ENCODE measurements at places on chromosomes 13 and 19. TPM values are rescaled to one million over a fixed set of nuclear protein-coding genes. Genes with fewer than 3 reads are reported as not detected.

DNA sequence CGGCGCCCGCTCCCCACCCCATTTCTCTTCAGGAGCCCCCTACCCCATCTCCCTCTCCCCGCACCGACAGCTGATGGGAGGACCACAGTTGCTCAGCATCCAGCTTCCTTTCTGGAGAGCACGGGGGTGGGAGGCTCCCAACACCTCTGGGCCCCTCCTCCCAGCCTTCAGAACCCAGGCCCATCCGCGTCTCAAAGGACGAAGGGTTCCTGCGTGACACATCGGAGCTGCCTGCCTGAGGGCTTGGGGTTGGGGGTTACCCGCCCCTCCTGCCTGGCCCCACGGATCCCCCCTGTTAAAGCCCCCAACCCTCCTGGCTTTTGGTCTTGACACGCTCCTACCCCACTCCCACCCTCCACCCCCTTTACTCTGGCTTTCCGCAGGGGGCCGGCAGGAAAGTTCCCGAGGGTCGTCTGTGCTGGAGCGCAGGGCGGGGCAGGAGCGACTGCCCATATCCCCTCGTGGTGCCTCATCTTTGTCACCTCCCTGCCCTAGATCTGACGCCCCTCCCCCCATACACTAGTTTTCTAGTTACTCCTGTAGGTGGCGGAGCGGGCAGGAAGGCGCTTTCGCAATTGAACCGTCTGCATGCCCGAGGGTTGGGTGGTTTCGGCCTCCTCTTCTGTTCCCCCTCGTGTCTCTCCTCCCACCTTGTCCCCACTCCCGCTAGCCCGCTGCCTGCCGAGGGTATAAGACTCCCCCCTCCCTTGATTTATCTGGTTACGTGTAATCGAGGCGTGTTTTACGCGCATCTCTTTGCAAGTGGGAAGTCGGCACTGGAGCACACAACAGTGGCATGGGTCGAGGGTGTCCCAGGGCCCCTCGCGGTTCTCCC lies 924 bp downstream of the TRAPPC5 start:
- DNase-seq = peak; percentile 67

DNA sequence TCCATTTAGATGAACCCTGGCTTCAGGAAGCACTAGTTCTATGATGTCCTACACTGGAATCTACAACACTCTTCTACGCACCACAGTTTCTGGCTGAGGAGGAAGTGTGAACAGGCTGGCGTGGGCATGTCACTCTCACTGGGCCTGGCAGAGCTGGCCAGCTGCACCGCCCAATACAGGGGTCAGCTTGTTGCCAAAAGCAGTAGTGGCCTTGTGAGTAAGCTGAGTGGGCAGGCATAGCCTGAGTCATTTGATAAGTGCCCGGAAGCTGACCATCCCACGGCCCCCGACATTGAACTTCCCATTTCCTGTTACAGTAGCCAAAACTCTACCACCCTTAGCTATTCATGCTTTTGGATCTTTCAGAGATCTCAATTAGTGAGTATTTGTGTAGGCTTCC lies 240.9 kb upstream of the SERP2 start:
- peak; percentile 86 for DNase-seq

- DNase-seq = no peak
Measured at GRCh38 chr19:55487924-55488687, at the start of gene SSC5D. SSC5D (plus strand) TSS chr19:55488436; CDS start chr19:55488590, 154 bp downstream.

GRCh38 chr13:113429608-113429985 lies 23.7 kb downstream of the ADPRHL1 start:
- DNase-seq = no peak

GRCh38 chr13:72657379-72657778 lies 70.0 kb downstream of the MZT1 start:
- DNase-seq = no peak

DNA sequence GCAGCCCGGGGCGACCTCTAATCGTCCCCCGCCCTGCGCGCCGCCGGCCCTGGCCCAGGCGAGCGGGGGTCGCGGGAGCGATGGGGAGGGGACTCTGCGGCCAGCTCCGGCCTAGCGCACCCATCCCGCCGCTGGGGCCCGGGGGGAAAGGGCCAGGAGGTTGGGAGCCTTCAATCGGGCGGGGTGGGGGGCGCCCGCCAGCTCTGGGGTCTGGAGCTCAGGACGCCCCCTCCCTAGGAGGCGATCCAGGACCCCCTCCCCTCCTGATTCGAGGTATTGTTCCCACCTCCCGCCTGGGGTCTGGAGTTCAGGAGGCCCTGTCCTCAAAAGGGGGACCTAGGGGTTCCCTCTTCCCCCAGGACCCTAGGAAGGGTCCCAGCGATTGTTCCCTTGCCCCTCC lies 430 bp downstream of the ZNF358 start:
- DNase-seq = no peak

- DNase-seq = peak; percentile 15
Measured at GRCh38 chr13:31328549-31329235, 128.9 kb downstream of the B3GLCT start.

GRCh38 chr19:49807058-49807903 lies 5.8 kb downstream of the FUZ start:
- DNase-seq = no peak

- DNase-seq = no peak
Measured at GRCh38 chr13:99975626-99976025, 4.1 kb upstream of the ZIC5 start.

DNA sequence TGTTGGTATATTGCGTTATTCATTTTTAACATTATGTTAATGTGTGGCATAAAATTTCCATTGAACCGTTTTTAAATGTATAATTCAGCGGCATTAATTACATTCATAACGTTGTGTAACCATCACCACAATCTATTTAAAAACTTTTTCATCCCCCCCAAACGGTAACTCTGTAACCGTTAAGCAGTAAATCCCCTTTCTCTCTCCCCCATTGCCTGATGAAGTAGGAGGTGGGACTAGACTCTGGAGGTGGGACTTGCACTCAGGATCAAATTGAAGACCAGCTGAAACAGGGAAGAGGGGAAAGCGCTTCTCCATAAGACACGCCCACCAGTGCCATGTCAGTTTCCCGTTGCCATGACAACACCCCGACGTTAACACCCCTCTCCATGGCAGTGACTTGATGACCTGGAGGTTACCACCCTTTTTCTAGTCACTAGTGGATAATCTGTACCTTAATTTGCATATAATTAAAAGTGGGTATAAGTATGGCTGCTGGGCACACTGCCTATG lies 16.8 kb downstream of the CLEC11A start:
- DNase-seq = no peak

DNA sequence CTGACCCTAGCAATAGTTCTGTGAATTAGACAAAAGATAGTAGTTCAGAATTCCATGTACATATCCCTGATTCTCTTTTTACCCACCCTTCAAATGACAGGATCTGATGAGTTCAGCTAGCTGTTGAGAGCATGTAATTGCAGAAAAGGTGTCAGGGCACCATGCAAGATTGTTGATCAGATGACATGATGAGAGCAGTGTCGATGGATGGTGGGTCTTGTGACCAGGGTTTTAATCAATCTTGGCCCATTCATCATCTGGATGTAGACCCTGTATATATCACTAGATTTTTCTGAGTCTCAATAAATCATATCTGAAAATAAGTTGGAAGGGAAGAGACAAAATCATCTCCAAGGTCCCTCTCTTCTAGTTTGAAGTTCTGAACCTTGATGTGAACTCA lies 379.0 kb downstream of the OXGR1 start:
- no peak for DNase-seq

DNA sequence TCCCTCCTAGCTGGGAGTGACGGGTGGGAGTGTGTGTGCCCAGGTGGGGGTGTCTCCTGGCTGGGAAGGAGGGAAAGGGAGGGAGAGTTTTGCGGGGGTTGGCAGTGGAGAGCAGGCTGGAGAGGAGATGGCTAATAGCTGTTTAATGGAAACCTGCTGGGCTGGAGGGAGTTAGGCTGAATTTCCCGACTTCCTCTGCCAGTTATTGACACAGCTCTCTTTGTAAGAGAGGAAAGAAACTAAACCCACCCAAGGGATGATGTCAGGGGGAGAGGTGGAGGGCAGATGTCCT lies 10.2 kb upstream of the ILF3 start:
- DNase-seq = no peak

DNA sequence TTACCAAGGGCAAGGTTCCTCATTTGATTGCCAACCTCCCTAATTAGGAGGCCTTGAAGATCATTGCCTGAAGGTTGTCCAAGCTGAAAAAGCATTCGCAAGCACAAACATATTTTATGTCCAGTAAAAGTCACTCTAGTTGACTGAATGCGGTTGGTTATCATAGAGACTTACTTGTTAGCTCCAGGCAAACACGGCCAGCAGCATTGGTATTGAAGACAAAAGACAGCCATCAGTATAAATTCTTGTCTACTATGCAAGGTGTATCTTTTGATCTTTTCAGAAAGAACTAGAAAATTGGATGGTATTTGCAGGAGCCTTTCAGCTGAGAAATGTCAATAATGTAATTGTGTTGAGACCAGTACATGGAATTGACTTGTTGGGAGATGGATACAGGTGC lies 129.9 kb downstream of the GPC6 start:
- DNase-seq = no peak

DNA sequence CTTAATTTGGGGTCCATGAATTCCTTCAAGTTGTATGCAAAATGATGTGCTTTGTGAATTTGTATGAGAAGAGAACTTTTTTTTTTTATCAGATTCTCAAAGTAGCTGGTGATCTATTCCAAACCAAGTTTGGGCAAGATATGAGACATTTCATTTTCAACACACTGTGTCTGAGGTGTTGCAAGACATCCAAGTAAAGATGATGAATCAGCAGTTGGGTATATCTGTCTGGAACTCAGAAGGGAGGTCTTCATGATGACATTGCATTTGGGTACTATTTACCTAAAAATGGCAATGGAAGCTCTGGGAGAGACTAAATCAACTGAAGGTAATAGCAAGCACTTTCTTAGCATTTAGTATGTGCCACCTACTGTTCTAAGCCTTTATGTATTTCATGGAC lies 2.8 kb downstream of the FAM124A start:
- no peak for DNase-seq

- no peak for DNase-seq
Measured at GRCh38 chr13:62137629-62138405, 722.2 kb upstream of the PCDH20 start.

DNA sequence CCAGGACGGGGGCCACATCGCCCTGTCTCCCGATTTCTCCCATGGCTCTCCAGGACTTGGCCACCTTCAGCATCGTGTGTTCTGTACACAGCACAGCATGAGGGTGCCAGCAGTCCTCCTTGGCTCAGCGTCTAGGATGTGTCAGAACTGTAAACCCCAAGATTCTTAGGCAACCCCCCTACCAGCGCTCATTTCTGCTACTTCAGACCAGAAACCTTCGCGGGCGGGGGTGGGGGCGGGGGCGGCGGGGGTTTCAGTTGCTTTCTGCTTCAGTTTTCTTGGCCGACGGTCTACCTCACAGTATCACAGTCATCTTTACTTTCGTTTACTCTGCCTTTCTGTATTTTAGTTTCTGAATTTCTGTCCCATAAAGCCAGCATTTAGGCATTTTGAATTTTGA lies 82.4 kb downstream of the GGACT start:
- no peak for DNase-seq

GRCh38 chr13:83536941-83537340 lies 345.3 kb downstream of the SLITRK1 start:
- DNase-seq = no peak

DNA sequence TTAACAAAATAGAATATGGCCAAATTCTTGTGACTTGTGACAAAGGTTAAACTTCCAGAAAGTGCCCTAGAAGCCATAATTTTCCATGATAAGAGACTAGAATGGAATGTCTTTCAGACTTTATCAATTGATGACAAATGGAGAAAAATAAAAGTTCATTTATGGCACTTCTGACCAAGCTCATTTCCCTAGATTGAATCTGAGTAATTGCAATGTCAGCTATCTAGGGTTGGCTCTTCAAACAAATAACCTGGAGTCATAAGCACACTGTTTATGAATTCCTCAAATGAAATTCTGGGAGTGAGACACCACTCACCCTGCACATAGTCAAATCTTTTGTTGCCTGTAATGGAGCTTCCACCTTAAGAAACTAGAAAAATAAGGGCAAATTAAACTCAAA lies 11.4 kb downstream of the ARHGEF7 start:
- DNase-seq = no peak

DNA sequence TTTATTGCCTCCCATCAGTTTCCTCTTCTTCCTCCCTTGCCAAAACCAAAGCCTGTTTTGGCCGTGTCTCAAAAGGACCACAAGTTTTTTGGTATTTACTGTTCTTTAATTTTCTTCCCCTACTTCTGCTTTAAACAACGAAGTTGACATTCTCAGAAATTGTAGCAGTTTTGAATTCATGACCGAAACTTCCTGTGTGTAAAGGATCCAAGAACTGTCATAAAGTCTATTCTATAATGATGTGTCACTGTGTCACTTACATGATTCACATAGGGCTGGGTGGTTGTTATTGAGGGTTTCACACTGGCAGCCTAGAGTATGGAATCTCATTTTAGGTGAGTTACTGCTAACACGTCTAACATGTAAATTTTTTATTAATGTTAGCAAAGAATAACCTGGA lies 741.0 kb upstream of the KLHL1 start:
- DNase-seq = no peak

- DNase-seq = peak; percentile 62
Measured at GRCh38 chr13:111049791-111050538, 65.1 kb upstream of the ARHGEF7 start.

GRCh38 chr19:12272980-12273901 lies 21.4 kb downstream of the ZNF44 start:
- DNase-seq = no peak

GRCh38 chr19:46520616-46521015 lies 24.9 kb upstream of the PNMA8B start:
- DNase-seq = no peak

GRCh38 chr13:27026396-27026795 lies 145.2 kb downstream of the USP12 start:
- DNase-seq = no peak

GRCh38 chr13:68046903-68047302 lies 816.8 kb upstream of the PCDH9 start:
- DNase-seq = no peak

DNA sequence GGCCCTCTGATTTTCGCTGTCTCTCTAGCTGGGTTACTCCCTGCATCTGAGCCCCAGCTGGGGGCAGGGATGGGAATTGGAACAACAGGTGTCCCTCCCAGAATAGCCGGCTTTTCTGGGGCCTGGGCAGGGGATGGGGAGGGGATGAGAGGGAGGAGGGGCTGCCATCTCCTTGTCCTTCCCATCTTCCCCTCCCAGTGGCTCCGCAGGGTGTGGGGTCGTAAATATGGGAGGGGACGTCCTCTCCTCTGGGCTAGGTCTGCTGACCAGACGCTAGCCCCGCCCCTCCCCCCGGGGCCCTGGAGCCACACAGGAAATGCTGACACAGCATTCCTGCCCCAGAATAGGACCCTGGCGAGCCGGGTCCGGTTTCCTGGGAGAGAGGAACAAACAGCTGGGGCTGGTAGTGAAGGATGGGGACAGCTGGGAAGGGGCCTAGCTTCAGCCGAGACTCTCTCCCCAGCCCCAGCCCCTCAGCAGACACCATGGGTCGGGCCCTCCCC lies 1.1 kb downstream of the RYR1 start:
- DNase-seq = peak; percentile 68

GRCh38 chr13:109983447-109983846 lies 197.1 kb upstream of the IRS2 start:
- no peak for DNase-seq

Gene CEACAM20
- not detected for total RNA-seq

Gene PLPP2
- total RNA-seq = not detected

Gene RNF113B
- total RNA-seq = not detected

Gene LIN37
- 18.7 TPM for total RNA-seq

Gene BEST2
- total RNA-seq = 0.45 TPM

Gene CEACAM6
- total RNA-seq = not detected

Gene KLK15
- total RNA-seq = not detected

Gene MCEMP1
- total RNA-seq = not detected

Gene ERCC2
- 29.2 TPM for total RNA-seq

Gene LILRB2
- total RNA-seq = not detected

Gene ZFR2
- not detected for total RNA-seq
